Esophagus squamous epithelium (tissue), 5 donors: ENCODE measurements at places on chromosomes 4 and X.

- no peak for DNase-seq
Measured at GRCh38 chr4:123449362-123449761, 52.8 kb downstream of the SPRY1 start.

GRCh38 chr4:52312722-52313121 is 261.6 kb downstream of the SPATA18 start:
- DNase-seq, result no peak

GRCh38 chr4:91734682-91735081 is 569.1 kb upstream of the GRID2 start:
- DNase-seq, result no peak

- no peak for DNase-seq
Measured at GRCh38 chr4:60913002-60913401, 287.1 kb upstream of the ADGRL3 start.

- DNase-seq, result no peak
Measured at GRCh38 chr4:54296548-54297203, 67.6 kb downstream of the PDGFRA start.

GRCh38 chr4:130576218-130576617 is 1480.3 kb downstream of the C4orf33 start:
- DNase-seq, result no peak

DNA sequence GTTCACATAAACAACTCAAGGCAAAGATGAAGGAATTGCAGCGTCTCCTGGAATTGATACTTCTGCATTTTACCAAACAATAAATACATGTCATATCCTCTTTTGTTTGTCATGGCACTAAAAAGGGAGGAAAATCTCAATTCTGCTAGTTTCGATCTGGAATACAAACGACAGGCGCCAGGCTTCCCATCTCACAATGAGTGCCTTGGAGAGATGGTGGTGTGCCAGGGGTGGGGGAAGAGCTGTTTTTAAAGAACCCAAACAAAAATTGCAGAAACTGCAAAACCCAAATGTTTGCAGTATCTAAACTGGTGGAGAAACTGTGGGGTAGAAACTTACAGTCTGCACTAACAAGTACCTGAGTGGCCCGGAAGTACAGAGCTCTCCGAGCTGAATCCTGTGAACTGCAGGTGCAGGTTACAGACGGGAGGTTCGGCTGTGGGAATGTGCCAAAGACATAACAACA is 53.0 kb upstream of the KLF3 start:
- DNase-seq, result no peak

DNA sequence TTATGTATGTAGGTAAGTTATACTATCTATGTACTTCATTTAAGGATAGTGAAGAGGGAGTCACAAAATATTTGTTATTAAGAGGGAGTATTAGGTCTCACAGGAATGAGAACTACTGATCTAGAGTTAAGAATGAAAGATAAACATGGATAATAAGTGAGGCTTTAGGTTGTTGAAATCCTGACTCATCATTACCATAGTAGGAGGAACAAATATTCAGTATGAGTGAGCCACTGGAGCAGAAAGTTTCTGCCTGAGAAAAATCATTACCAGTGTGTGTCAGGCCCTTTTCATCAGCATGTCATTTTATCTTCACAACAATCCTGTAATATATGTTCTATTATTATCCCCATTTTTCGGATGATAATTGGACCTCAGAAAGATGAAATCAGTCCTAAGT is 27.2 kb upstream of the IGSF1 start:
- no peak for DNase-seq

DNA sequence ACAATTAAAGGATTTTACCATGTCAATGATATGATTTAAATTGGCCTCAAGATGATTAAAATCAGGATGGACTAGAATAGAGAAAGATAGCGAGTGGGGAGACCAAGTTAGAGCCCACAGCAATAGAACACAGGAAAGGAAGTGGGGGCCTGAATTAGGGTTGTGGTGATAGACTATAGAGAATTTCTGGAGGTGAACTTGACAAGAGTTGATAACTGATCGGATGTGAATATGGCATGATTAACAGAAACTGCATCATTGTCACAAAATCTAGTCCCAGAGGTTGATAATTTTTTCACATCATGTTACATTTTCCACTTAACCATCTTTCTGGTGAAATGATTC is 26.3 kb upstream of the TRPC3 start:
- no peak for DNase-seq
